Activated effector memory CD4-positive, alpha-beta T cell treated with Interleukin-2 at 50 U/mL for 16 hours (primary cell): ENCODE measurements at places on chromosomes 2 and 18.

DNA sequence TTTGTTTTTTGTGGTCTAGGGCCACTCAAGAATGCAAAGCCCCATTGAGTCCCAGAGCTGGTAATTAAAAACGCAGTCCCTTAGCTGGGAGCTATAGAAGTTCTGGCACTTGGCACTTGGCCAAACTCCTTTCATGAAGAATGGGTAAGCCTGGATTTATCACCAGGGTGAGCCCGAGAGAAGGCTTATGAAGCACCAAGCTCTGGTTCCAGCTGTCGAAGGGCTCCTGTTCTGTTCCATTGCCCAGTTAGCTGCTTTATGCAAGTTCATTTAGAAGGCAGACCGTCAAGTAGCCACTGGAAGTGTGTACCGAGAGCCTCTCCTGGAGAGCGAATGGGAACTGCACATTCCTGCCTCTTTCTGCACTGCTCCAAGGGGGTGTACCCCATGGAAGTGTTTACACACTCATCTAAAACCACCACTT lies 14.2 kb downstream of the ECEL1 start:
- no peak for DNase-seq

GRCh38 chr2:200306196-200306930 lies at the start of gene SPATS2L:
TSS of gene SPATS2L (plus strand) at chr2:200306693. CDS start at chr2:200389245, 82,552 bp downstream.
- DNase-seq, result peak; percentile 29

DNA sequence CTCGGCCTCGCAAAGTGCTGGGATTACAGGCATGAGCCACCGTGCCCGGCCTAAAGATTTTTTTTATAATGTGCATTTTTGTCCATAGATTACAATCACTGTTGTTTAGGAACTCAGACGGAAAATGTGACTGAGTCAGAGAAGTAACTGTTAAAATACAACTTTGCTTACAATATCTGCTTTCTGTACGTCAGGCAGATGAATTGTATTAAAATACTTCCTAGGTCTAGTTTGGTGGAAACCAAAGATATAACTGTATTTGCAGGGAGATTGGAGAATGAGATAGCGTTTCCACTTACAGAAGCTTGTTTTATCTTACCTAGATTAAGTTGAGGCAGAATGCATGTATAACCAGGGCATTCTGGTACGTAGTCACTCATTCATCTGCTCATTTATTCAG lies 36.7 kb downstream of the ASAP2 start:
- no peak for DNase-seq

- DNase-seq, result no peak
Observed at GRCh38 chr2:239151201-239152131, 249.4 kb downstream of the HDAC4 start.

DNA sequence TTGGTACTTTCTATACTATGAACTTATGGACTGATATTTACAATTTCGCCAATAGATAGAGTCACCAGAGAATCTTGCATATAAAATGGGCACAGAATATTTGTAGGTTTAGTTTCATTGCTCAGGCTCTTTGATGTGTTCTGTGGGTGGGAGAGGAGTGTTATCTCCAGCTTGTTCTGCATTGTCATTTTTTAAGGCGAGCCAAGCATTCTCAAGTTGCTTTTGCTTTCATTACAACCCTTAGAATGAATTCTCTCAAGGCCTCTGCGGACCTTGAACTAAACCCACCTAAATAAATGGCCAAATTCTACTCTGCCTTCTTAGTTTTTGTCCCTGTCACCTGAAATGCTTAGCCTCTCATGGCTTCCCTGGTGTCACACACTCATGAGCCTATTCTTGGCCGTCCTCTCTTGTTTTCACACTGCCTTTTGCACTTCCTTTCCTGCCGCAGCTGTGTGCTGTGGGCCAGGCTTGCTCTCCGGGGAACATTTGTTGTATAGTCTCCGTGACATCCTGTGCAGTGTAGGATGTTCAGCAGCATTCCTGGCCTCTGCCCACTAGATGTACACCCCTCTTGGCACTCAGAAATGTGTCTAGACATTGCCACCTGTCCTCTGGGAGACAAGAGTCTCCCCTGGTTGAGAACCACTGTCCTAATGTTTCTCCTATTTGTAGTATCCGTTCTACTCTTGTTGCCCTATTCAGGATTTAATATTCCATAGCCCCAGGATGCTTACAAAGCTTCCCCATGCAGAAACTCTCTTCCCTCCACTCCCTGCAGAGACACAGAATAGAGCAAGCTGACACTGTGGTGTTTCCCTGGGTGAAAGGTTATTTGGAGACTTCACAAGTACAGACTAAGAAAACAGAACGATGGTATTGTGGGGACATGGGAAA lies 255.6 kb downstream of the PTPRM start:
- DNase-seq, result no peak
